ENCODE measurements at places on chromosomes 1 and 21. TPM values are rescaled to one million over a fixed set of nuclear protein-coding genes. Genes with fewer than 3 reads are reported as not detected.

ERG gene
- total RNA-seq: 50.8 TPM

VAV3 gene
- total RNA-seq: 59.1 TPM

KCNE2 gene
- not detected for total RNA-seq

DPT gene
- not detected for total RNA-seq

BLACAT1 gene
- total RNA-seq: not detected

PGBD5 gene
- 0.60 TPM for total RNA-seq

NR5A2 gene
- total RNA-seq: 3.4 TPM

ALDH4A1 gene
- 11.8 TPM for total RNA-seq

RGS16 gene
- total RNA-seq: 0.65 TPM

CLIC6 gene
- total RNA-seq: not detected

PTPRF gene
- 59.9 TPM for total RNA-seq

SLC45A1 gene
- 1.2 TPM for total RNA-seq

SPRR2E gene
- total RNA-seq: not detected

S100A2 gene
- 0.79 TPM for total RNA-seq

GJA5 gene
- total RNA-seq: 0.87 TPM

RBP7 gene
- not detected for total RNA-seq

SH2D5 gene
- 0.20 TPM for total RNA-seq

KCNN3 gene
- 0.99 TPM for total RNA-seq

TRIM67 gene
- not detected for total RNA-seq

GNG4 gene
- total RNA-seq: 0.22 TPM

FAM72C gene
- total RNA-seq: 0.20 TPM

NBPF20 gene
- 1.8 TPM for total RNA-seq

LCE3E gene
- total RNA-seq: not detected

GPR61 gene
- 0.22 TPM for total RNA-seq

PDC gene
- total RNA-seq: not detected

NR0B2 gene
- total RNA-seq: not detected

IGFN1 gene
- total RNA-seq: not detected

DENND2D gene
- total RNA-seq: 1.4 TPM

IFNLR1 gene
- under 0.01 TPM for total RNA-seq

ZFP69B gene
- total RNA-seq: 0.65 TPM

APCS gene
- not detected for total RNA-seq

TEX38 gene
- total RNA-seq: under 0.01 TPM

ATAD3B gene
- total RNA-seq: 19.4 TPM

AGT gene
- not detected for total RNA-seq

TNFRSF4 gene
- total RNA-seq: 1.5 TPM

A3GALT2 gene
- not detected for total RNA-seq

ANKRD34A gene
- total RNA-seq: under 0.01 TPM

PCP4L1 gene
- total RNA-seq: not detected

GNPAT gene
- 40.1 TPM for total RNA-seq

RGS1 gene
- total RNA-seq: not detected

NBPF3 gene
- 2.4 TPM for total RNA-seq

ADCY10 gene
- not detected for total RNA-seq

ST6GALNAC5 gene
- total RNA-seq: not detected

SLAMF8 gene
- not detected for total RNA-seq

OR2T2 gene
- not detected for total RNA-seq

SUCO gene
- total RNA-seq: 12.9 TPM

USP21 gene
- 2.8 TPM for total RNA-seq
